ENCODE measurements at places on chromosomes 3 and 15.

GRCh38 chr15:87569581-87569980 is 687.0 kb downstream of the NTRK3 start:
- no peak for DNase-seq

DNA sequence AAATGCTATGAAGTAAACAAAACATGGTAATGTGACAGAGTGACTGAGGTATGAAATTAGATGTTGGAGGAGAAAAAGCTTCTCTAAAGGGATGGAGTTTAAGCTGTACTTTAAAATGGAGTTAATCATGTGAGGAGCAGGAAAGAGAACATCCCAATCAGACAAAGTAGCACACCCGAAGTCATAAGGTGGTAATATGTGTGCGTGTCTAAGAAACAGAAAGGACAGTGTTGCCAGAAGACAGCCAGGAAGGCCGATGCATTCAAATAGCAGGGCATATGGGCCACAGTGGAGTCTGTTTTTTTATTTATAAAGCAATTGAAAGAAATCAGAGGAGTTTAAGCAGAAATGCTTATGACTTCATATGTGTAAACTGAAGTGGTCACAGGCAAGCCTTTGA is 376.3 kb downstream of the NLGN1 start:
- no peak for DNase-seq

GRCh38 chr15:68651916-68652525 is 73.2 kb downstream of the CORO2B start:
- DNase-seq: no peak

DNA sequence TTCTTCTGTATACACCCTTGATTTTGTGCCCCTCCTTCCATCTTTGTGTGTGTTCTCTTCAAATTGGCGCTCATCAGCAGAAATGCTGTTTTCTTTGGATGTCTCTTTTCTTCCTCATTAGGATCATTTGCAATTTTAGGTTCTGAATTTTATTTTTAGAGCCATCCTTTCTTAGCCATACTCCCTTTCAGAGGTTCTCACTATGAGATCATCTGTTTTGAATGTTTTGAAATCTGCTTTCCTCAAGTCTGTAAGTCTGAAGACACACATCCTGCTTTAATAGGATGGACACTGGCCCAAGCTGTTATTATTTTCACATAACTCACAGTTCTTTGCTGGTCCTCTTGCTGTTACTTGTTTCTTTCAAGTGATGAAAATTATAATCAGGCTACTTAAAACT is 124.8 kb downstream of the BDH1 start:
- DNase-seq: no peak

DNA sequence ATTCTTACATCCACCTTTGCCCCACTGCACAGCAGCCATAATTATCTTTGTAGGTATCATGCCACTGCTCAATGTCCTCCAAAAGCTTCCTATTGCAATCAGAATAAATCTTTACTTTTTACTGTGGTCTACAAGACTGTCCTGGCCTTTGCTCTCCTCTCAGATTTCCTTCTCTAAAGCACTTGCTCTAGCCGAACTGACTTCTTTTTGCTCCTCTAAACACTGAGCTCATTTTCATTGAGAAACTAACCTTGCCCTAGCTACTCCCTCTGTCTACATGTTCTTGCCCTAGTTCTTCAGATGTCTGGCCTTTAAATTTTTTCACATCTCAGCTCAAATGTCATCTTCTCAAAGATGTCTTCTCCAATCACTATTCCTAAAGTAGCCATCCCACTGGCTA is 342.8 kb downstream of the TBC1D5 start:
- DNase-seq: no peak

DNA sequence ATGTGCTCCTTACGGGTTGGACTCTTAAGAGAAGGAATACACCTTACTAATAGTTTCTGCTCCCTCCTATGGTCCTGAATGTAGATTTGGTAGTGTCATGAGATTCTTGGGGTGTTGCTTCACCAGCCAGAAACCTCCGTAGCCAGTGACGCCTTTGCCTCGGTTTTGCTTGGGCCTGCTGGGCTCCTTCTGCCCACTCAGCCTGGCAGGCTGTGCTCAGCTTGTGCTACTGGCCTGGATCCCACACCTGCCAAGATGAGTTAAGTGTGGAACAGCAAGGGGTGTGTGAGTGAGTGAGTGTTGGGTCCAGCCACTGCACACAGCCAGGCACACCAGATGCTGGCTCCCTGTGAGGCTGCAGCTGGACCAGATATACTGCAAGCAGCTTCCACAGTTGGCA is 560.1 kb downstream of the NLGN1 start:
- no peak for DNase-seq

- DNase-seq: no peak
These were observed 1.0 kb upstream of the ISY1 start for GRCh38 chr3:129161860-129162271.

DNA sequence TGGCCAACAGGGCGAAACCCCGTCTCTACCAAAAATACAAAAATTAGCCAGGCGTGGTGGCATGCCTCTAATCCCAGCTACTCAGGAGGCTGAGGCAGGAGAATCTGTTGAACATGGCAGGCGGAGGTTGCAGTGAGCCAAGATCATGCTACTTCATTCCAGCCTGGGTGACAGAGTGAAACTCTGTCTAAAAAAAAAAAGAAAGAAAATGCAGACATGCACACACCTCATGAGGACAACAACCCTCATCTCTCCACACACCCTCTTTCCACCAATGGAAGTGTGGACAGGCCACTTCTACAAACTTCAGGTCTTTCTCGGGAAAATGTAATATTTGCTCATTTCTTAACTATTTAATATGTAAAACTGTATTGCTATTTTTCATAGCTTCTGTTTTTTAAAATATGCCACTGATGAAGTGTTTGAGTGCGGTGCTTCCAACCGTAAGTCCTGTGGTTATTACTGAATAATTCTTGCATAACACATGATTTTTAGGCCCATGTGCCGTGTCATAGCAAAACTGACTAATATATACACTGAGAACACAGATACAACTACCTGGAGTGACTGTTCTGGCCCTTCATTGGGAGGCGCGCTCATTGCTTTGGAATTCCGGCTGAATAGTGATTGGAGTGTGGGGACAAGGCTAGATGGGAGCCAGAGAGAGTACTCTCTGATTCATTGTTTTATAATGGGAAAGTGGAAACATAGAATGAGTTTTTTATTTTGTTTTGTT is 23.1 kb downstream of the LRRC31 start:
- DNase-seq: no peak

GRCh38 chr15:101528108-101528916 is 38.8 kb upstream of the PCSK6 start:
- no peak for DNase-seq

DNA sequence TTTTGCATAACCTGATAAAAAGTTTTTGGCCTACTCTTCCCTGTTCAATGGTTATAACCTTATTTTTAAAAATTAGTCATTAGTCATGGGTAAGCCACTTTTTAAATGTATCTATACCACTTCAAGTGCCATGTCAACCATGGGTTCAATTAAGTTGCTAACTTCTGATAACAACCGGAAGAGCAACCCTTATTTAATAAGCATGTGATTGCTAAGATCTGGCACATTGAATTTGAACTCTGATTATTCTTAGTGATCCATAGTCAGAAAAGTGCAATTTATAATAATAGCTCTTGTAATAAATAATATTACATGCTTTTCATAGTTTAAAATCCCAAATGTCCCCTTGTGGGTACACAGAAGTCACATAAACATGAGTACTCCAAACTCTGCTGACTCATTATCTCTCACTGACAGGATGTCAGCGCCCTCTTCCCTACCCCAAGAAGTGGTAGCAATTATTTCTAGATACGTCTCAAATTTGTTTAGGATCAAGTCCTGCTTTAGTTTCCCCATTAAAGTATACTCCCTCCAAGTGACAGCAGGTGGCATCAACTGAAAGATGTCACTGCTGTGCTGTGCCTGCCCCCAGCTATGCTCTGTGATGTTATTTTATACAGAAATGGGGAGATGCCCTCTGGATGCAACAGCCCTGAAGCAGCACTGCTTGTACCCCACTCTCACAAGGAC is 18.6 kb downstream of the SAMD7 start:
- no peak for DNase-seq

Data from stimulated activated CD4-positive, alpha-beta T cell treated with anti-CD3 and anti-CD28 coated beads, Interleukin-12 subunit alpha, Interleukin-12 subunit beta, amount 100 ng/mL, for 48 hours (primary cell).